ENCODE measurements at places on chromosomes 7 and 10. TPM values are rescaled to one million over a fixed set of nuclear protein-coding genes. Genes with fewer than 3 reads are reported as not detected.

GRCh38 chr10:106566873-106567272 lies 597.6 kb downstream of the SORCS1 start:
- no peak for DNase-seq

DNA sequence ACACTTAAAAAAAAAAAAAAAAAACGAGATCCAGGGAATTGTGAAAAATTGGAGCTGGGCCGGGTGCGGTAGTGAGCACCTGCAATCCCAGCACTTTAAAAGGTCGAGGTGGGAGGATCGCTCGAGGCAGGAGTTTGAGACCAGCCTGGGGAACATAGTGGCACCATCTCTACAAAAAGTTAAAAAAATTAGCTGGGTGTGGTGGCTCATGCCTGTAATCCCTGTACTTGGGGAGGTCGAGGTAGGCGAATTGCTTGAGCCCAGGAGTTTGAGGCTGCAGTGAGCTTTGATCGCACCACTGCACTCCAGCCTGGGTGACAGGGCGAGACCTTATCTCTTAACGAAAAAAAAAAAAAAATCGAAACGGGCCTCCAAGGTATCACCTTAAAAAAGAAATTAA lies 2.0 kb downstream of the CLDN4 start:
- DNase-seq, result no peak

GRCh38 chr10:112407696-112408095 lies 33.8 kb downstream of the ACSL5 start:
- DNase-seq, result no peak

- no peak for DNase-seq
Observed at GRCh38 chr10:43596546-43596945, 9.7 kb upstream of the ZNF485 start.

DNA sequence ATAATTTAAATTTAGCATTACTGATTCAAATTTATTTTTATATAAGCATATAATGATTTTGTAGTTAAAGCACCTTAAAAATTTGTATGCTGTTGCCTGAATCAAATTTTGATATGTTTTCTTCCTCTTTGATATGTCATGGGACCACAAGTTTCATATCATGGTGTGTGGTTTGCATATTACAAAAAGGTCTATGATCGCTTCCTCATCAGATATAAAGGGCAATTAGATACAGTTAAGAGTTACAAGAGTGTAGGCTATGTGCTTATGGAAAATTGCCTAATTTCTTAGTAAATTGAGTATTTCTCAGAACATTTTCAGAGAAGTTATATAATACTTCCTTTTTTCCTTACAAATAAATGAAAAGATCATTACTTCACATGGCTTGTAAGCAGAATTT lies 22.2 kb downstream of the MRC1 start:
- no peak for DNase-seq

GRCh38 chr7:137538361-137538762 lies 194.8 kb upstream of the PTN start:
- no peak for DNase-seq

GRCh38 chr7:151374139-151374538 lies 32.5 kb downstream of the NUB1 start:
- DNase-seq, result no peak

GRCh38 chr10:35606430-35606829 lies 1.3 kb downstream of the GJD4 start:
- DNase-seq, result no peak

DNA sequence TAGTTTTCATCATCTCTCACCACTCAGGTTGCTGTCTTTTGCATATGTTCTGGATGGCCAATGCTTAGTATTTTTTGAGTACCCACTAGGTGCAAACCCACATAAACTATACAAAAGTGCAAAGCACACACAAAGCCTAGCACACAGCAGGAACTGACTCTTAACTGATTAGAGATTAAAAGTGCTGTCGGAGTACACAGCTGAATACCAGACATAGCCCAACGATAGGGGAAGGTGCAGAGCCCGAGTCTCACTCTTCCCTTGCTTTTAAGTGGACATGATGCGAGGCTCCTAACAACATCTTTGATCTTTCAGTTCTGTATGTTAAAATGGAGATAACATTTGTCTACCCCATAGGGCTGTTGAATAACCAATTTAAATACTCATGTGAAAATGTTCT lies 90.8 kb downstream of the DPY19L1 start:
- DNase-seq, result no peak

DNA sequence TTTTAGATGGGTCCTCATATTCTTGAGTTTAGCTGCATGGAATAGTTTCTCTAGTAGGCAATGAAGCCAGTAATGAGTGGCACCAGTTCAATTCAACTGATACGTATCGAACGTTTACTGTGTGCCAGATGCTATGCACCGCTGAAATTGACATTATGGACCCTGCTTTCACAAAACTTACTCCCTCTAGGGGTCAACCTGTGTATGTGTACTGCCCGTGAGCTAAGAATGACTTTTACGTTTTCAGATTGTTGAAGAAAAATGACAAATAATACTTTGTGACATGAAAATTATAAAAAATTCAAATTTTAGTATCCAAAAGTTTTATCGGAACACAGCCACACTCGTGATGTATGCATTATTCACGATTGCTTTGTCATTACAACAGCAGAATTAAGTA lies 95.5 kb downstream of the ZMYND11 start:
- DNase-seq, result no peak

- DNase-seq, result peak; percentile 42
Observed at GRCh38 chr10:106894692-106895091, 269.8 kb downstream of the SORCS1 start.

DNA sequence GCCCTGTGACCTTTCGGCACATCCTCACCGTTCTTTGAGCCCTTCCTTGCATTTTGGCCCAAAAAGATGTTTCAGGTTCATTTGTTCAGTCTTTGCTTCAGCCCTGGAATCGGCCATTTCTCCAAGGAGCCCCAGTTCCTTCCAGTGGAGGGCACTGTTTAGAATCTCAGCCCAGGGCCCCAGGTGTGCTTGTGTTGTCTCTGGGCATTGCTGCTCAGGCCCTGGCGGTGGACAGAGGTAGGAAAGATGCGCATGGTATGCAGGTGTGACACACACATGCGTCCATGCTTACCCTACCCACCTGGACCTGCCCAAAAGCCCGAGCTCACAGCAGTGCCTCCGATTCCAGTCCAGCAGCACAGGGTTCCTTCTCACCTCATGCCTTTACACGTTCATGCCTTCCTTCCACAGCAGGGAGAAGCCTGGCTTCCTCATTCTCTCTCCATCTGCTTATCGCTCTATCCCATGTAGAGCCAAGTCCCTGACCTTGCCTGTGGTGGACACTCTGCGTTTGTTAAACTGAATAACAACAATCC lies 70.6 kb downstream of the LHPP start:
- DNase-seq, result no peak

- no peak for DNase-seq
Observed at GRCh38 chr10:87550741-87551140, 46.0 kb downstream of the MINPP1 start.

DNA sequence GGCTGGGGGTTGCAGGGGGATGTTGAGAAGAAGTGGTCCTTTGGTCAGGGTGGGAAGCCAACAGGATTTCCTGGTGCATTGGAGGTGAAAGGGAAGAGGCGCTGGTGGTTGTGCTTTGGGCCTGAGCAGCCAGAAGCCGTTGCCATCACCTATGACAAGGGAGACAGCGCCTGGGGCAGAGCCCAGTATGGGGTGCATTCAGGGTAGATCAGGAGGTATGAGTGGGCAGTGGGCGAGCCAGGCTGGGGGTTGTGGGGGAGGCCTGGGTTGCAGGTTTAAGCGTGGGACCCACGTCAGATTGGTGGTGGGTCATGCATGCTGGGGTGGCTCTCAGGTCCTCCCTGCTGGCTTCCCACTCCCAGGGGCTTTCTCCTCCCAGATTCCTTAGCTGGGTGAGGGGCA lies 6.3 kb upstream of the PILRB start:
- no peak for DNase-seq

DNA sequence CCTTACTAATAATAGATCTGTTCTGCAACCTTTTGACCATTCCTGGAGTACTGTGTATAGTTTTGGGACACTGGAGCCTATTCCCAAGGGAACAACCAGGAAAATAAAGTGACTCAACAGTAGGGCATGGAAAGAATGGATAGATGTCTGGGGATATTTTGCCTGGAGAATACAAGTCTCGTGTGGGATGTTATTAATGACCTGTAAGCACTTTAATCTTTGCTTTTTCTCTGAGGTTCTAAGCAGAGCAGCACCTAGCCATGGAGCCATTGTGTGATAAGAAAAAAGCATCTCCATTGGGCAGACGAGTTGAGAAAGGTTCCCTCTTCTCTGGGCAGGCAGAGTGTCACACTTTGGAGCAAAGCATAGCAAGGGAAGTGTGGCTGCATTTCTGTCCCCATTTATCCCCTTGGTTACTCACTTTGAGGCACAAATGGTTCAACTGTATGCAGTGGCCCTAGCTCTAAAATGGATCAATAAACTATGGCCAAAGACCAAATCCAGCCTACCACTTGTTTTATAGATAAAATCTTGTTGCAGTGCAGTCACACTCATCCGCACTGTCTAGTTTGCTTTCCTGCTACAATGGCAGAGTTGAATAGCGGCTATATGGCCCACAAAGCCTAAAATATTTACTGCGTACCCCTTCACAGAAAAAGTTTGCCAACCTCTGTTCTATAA lies 21.0 kb upstream of the CCDC71L start:
- no peak for DNase-seq

GRCh38 chr7:120014925-120015465 lies 258.0 kb upstream of the KCND2 start:
- no peak for DNase-seq

DNA sequence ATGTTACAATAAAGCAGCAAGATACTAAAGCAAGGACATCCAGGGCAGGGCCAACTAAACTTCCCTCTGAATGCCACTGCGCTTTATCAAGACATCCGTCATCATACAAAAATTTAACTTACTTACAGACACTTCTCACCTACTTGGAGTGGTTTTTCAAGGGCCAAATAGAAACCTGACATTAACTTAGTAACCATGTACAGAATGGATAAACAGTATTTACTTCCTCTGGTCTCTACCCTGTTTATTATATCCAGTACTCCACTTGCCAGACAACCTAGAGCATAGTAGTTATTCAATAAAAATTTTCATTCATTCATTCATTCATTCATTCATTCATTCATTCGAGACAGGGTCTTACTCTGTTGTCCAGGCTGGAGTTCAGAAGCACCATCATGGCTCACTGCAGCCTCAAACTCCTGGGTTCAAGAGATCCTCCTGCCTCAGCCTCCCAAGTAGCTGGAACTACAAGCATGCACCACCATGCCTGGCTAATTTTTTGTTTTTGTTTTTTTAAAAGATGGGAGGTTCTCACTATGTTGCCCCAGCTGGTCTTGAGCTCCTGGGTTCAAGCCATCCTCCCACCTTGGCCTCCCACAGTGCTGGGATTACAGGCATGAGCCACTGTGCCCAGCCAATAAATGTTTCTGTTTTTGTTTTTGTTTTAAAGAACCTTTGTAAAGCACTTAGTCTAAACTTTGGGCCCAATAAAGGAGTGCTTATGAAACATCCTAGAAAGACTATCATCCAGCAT lies 19.0 kb downstream of the SMURF1 start:
- no peak for DNase-seq

GRCh38 chr10:45514291-45515270 lies 140.6 kb downstream of the ALOX5 start:
- no peak for DNase-seq

- peak; percentile 43 for DNase-seq
Observed at GRCh38 chr10:10677479-10677878, 340.2 kb upstream of the CELF2 start.

DNA sequence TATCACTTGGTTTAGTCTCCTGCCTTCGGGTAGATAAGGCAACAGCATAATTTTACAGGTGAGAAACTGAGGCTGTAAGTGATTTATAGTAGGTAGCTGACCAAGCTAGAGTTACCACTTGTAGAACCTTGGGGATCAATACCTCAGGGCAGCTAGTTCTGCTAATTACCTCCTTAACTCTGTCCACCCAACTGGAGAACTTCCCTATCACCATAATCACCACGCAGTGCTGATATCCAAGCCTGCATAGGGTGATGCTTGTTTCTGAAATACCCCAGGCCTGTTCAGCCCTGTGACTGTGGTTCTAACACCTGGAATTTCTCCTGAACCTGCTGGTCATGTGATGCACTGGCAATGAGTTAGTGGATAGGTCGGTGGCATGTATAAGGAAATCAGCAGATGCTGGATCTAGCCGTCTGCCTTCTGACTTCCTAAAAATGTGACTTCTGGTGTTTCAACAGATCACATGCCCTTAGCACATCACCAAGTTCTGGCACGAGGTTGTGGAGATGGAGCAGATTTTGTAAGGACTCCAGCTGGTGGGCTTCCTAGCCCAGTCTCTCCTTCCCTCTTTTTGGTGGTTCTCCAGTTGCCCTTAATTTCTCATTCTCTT lies 15.3 kb downstream of the PLAU start:
- no peak for DNase-seq

DNA sequence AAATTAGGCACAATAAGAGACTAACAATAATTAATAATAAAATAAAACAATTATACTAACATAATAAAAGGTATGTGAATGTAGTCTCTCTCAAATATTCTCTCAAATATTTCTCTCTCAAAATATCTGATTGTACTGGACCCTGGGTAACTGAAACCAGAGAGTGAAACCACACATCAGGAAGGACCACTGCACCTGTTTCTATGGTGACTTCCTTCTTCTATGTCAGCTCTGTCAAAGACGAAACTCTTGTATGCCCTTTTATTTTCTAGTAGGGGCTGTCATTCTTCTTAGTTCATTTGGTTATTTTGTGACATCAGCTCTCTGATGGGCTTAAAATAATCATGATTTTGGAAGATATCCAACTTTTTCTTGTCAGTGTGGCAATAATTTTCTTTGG lies 428.0 kb upstream of the TPK1 start:
- no peak for DNase-seq

- no peak for DNase-seq
Observed at GRCh38 chr10:64040781-64041180, 519.6 kb downstream of the REEP3 start.

GRCh38 chr7:130856866-130857265 lies 122.9 kb upstream of the KLF14 start:
- no peak for DNase-seq

SPDYE6 gene
- total RNA-seq, result not detected

CFAP58 gene
- total RNA-seq, result 0.29 TPM

SPDYE11 gene
- total RNA-seq, result not detected

POLL gene
- 15.8 TPM for total RNA-seq

HTR5A gene
- not detected for total RNA-seq

MTURN gene
- 45.1 TPM for total RNA-seq

ACHE gene
- 6.7 TPM for total RNA-seq

SKIDA1 gene
- total RNA-seq, result 1.6 TPM

SPDYE2B gene
- not detected for total RNA-seq

HNRNPH3 gene
- total RNA-seq, result 75.6 TPM

HOXA4 gene
- 0.26 TPM for total RNA-seq

NKX2-3 gene
- not detected for total RNA-seq

PPP1R3A gene
- not detected for total RNA-seq

Measured in uterus (tissue), 4 donors.